ENCODE measurements at places on chromosomes 7 and 10.

- no peak for DNase-seq
Measured at GRCh38 chr10:114815791-114816190, 5.8 kb upstream of the FHIP2A start.

DNA sequence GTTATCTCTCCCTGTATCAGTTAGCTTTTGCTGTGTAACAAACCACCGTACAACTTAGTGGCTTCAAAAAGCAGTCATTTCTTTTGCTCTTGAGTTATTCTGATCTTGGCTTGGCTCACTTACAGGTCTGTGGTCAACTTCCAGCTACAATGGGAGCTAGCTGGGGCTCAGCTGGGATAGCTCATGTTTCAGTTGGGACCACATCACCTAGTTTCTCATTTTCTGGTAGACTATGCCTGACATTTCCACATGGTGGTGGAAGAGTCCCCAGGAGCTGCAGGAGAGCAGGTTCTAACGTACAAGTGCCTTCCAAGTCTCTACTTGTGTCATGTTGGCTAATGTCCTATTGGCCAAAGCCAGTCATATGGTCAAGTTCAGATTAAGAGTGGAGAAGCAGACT is 25.8 kb upstream of the PIP4K2A start:
- DNase-seq = no peak

DNA sequence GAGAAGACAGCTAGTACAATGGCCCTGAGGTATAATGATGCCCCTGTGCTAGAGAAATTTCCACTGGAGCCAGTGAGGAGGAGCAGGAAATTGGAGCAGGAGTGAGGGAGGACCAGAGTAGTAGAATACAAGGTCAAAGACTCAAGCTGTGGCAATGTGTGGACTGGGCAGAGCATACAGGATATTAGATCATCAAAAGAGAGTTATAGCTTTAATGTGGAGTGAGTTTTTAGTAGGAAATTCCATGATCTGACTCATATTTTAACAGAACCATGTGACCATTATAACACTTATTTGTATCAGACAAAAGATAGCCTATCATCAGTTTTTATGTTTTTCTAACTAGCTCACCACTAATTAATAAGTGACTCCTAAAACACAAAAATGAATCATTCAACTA is 154.1 kb downstream of the DGKB start:
- no peak for DNase-seq

DNA sequence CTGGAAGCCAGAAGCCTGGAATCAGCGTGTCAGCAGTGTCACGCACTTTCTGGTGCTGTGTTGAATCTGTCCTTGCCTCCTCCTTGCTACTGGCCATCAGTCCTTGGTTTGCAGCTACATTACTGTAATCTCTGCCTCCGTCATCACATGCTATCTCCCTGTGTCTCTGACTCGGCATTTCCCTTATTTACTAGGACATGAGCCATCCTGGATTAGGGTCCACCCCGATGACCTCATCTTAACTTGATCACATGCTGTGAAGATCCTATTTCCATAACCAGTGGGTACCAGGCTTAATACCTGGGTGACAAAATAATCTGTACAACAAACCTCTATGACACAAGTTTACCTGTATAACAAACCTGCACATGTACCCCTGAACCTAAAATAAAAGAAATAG is 518.0 kb upstream of the KLF6 start:
- DNase-seq = no peak

DNA sequence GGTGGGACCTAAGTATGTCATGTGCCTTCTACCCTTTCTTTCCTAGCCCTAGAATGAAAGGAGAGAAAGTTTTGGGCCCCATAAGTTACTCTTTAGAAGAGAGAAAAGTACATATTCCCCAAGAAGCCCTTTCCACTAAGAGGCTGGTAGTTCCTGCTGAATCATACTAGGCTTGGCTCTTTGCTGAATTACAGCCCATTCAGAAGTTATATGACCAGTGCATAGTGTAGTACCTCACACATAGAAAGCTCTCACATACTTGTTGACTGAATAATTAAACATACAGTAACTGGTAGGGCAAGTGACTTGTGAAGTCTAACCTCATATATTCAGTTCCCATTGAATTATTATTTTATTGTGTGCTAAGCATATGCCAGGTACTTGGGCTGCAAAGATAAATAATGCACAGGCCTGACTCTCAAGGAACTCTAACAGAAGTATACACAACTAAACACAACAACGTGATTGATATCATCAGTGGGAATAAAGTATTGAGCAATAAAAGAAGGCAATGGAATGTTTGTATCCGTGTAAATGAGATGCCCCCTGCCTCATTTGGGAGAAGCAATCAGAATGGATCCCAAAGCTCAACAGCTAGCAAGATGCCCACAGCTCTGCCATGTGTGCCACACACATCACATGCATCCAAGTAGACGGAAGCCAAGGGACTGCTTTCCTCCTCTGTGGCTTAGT is 38.9 kb upstream of the UBN2 start:
- no peak for DNase-seq

GRCh38 chr7:47867286-47867685 is 81.0 kb downstream of the PKD1L1 start:
- DNase-seq = no peak

DNA sequence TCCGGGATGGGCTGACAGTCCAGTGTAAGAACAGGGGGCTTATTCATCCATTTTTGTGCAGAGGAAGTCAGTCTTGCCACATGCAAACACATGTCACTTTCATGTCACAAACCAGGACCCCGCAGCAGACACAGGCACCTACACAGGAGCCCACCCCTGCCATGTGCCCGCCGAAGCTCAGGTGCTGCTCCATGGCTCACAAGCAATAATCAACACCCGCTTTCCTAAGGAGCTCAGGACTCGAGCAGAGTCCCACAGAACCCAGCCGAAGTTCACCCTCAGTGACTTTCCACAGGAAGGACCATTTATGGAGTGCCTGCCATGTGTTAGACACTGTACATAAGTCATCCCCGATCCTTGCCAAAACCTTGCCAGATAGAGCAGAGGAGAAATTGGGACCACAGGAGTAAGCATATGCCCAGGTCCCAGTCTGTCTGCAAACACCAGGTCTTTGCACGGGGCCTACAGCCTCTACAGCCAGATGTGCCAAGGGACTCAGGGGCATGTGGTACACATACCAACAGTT is 99.4 kb downstream of the EBF3 start:
- DNase-seq = no peak

- DNase-seq = no peak
Measured at GRCh38 chr10:91788527-91788926, 9.7 kb upstream of the TNKS2 start.

GRCh38 chr10:129758207-129759021 is 205.7 kb downstream of the EBF3 start:
- DNase-seq = no peak

- no peak for DNase-seq
Measured at GRCh38 chr7:70726951-70727378, 405.0 kb upstream of the GALNT17 start.

DNA sequence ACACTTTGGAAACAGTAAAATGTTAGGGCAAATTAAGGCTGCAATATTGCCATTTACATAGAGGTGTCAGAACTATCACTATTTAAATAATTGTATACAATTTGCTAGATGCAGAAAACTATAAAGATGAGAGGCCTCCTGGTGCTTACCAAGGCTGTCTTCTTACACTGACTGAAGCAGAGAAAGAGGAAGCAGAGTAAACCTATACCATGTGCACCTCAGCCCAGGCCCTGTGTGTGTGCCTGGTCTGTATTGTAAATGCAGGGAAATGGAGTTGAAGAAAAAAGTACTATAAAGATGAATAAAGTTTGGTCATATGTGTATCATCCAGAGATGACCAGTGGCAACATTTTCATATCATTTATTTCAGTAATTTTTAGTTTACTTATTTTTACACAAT is 29.2 kb downstream of the ELMO1 start:
- DNase-seq = no peak

DNA sequence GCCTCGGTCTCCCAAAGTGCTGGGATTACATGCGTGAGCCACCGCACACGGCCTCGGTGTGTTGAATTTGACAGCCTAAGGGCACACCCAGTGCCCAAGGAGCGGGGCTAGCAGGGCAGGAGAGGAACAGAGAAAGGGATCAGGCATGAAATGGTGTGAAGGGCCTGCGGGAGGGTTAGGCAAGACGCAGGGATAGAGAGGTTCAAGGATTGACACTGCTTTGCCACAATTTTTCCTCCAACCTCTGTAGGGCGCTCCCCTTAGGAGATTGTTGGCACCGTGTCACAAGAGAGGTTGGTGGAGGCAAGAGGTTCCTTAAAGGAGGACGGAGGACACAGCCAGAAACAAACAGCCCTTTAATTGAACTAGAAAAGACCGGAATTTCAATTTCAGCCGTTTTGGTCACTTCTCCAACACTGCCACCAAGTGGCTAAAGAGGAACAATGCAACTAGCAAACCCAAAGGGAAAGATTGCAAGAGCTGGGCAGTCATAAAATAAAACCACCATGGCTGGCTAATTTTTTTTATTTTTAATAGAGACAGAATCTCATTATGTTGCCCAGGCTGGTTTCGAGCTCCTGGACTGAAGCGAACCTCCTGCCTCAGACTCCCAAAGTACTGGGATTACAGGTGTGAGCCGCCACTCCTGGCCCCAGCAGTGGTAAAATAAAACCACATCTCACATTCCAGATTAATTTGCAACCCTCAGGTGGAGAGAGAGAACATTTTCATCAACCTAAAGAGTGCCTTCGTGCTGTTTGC is 6.9 kb upstream of the CREB3L2 start:
- no peak for DNase-seq

GRCh38 chr7:18283045-18283444 is 212.5 kb upstream of the HDAC9 start:
- no peak for DNase-seq

GRCh38 chr7:16421333-16422102 is at the start of gene CRPPA:
Gene CRPPA (minus strand): TSS chr7:16421538. CDS start chr7:16421322, 216 bp downstream.
- no peak for DNase-seq

GRCh38 chr10:93541402-93542357 is 24.8 kb upstream of the FFAR4 start:
- DNase-seq = no peak

DNA sequence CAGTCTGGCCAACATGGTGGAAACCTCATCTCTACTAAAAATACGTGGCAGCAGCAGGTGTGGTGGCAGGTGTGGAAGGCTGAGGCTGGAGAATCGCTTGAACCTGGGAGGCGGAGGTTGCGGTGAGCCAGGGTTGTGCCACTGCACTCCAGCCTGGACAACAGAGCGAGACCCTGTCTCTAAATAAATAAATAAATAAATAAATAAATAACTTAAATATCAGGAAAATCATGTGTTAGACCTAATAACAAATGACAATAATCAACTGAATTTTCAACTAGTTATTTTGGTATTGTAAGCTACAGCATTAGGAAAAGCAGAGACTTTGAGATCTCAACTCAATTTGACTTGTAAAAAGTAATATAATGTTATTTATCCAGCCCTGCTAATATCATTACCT is 9.2 kb downstream of the HERPUD2 start:
- DNase-seq = no peak

DNA sequence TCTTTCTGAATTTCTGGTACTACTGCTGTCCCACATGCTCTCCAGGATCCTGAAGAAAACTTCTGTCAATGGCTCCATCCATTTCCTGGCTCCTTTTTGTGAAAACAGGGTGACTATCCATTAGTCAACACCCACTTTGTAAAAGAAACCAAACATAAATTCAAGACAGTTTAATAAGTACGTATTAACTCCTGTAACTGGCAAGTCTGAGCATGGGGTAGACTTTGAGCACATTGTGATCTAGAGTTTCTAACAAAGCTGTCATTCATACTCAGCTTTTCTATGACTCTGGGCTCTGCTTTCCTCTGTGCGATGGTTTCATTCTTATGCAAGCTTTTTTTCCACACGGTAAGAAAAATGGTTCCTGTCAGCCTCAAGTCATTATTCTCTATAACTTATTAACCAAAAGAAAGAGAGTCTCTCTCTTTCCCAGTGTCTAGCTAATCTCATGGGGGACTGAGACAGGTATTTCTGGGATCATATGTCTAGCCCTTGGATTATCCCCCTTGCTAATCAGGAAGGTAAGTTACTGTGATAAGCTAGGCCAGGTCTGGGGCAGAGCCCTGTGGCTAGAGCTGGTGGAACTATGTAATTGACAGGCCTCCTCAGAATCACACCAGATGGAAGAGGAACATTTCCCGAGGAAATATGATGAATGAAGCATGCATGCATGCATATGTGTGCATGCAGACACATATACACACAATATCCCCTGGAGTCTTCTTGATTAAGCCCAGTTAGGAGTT is 98.5 kb downstream of the GNAI1 start:
- no peak for DNase-seq

GRCh38 chr7:102223184-102223583 is 63.5 kb upstream of the SH2B2 start:
- no peak for DNase-seq

GRCh38 chr10:118332948-118333710 is 9.0 kb downstream of the FAM204A start:
- no peak for DNase-seq

- no peak for DNase-seq
Measured at GRCh38 chr10:83274088-83274487, 865.2 kb upstream of the GHITM start.

DNA sequence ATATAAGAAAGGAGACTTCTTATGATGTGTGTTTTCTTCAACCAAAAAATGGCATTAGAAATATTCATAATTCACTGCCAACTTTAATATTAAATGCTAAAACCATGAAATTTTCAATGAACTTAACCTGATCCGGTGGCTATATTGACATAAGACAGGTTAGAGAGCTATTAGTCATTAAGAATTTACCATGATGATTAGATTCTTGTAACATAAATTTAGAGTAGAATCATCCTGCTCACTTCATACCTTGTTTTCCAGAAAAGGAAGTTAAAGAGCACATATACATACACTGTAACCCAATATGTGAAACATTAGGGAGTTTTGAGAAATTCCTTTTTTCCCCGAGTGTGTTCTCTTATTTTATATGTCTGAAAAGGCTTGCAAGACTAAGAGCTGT is 430.3 kb upstream of the SEMA3A start:
- DNase-seq = no peak

- no peak for DNase-seq
Measured at GRCh38 chr10:80518143-80518806, 19.4 kb upstream of the SH2D4B start.

GRCh38 chr7:44767134-44767911 is 18.7 kb downstream of the ZMIZ2 start:
- no peak for DNase-seq

DNA sequence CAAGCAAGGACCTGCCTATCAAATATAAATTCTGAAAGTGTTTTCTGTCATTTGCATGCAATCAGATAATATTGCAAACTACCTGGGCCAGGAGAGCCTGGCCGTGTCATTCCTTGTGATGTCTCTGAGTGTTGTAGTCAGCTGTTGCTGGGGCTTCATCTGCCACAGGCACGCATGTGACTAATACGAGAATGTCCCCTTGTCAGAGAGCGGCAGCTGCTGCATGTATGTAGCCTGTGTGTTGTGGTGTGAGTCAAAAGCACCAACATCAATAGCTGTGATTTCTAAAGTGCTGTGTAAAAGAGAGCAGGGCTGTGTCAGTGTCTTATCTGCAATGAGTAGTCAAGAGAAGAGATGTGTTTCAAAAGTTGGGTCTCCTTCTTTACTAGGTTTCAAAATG is 155.4 kb downstream of the POU6F2 start:
- DNase-seq = no peak

- no peak for DNase-seq
Measured at GRCh38 chr10:73771722-73772280, 10.0 kb upstream of the CHCHD1 start.

Measured in NCI-H2081 treated with DMSO at 0.1 percent for 48 hours (cell line).